Hindlimb muscle (tissue), 1 donor: ENCODE measurements at places on chromosomes 6 and 20. TPM values are rescaled to one million over a fixed set of nuclear protein-coding genes. Genes with fewer than 3 reads are reported as not detected.

GRCh38 chr20:57630061-57630460, 9.8 kb upstream of the ZBP1 start:
- DNase-seq = no peak

DNA sequence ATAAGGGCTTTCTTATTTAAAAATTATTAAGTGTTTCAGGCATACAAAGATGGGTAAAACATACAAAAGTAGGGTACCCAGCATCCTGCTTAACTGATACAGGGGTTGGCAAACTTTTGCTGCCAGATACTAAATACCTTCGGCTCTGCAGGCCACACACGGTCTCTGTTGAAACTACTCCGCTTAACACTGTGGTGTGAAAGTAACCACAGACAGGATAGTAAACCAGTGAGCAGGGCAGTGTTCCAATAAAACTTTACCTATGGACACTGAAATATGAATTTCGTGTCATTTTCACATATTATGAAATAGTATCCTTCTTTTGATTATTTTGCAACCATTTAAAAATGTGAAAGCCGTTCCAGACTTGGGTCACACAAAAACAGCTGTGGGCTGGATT, 92.4 kb downstream of the EYA2 start:
- DNase-seq = no peak

DNA sequence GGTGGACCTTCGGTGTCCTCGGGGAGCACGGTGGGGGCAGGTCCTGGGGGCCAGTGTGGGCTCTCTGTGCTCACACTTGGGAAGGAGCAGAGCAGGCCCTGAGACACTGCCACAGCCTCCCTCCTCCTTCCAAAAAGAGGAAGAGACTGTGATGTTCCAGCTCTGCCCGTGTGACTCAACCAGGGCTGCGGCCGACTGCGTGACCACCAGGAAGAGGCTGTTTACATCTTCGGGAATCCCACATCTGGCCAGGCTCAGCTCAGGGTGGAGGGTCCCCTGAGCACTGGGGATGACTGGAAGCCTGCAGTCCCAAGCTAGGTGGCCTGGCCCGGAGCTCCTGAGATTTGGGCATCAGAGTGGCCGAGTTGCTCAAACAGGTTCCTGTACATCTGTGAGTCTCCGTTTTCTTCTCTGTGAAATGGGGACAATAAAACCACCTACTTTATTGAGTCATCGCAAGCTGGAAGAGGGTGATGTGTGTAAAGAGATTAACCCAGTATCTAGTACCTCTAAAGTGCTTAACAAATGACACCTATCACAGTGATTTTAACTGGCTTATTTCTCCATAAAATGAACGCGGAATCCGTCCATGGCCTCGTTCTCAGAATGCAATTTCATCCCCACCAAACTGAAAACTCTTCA, 242.1 kb downstream of the DLL1 start:
- no peak for DNase-seq

- no peak for DNase-seq
Observed at GRCh38 chr6:26660000-26660361, 435 bp upstream of the ZNF322 start.

DNA sequence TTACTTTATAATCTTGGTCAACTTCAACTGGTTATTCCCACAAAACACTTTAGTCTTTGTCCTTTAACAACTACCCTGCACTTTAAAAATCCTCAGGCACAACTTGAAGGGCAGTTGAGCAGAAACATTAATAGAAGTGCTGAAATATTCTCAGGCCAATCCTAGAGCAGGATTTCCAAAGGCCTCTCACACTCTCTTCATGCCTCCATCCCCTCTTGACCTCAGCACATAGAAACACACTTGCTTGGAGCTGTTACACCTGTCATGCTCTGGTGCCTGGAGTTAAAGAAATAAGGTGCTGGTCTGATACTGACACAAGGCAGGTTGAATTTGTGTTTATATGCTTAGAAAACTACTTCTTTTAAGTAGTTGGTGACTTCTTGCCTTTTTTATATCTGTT, 618.8 kb upstream of the POU3F2 start:
- DNase-seq = no peak

GRCh38 chr6:87287251-87287650, 35.1 kb upstream of the SMIM8 start:
- no peak for DNase-seq

DNA sequence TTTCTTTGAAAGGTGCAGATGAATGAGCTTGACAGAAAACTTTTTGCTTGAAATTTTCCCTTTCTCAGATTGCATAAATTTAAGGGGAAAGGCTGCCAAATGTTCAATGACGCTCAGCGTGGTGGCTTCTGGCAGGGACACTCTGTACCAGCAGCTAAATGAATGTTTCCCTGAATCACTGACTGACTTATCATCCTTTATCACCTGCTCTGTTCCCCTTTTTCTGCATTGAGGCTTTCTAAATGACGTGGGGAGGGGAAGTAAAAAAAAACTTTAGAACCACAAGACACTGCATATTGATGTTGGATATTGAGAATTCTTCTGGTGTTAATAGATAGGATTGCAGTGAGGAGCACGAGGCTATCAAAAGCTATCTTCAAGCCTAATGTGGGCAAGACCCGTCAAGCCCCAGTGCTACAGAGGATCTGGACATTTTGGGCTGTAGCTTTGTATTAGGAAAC, 46.9 kb upstream of the ENPP5 start:
- DNase-seq = no peak

Gene PRPF6
- 63.6 TPM for polyA plus RNA-seq

Gene ARFGEF3
- 1.1 TPM for polyA plus RNA-seq

Gene IMPG1
- polyA plus RNA-seq = 0.13 TPM
